Stimulated activated CD4-positive, alpha-beta T cell treated with anti-CD3 and anti-CD28 coated beads, Interleukin-4, amount 100 ng/mL, for 48 hours (primary cell): ENCODE measurements at places on chromosomes 2 and 18.

GRCh38 chr2:224849264-224849663 lies 133.1 kb upstream of the CCDC195 start:
- no peak for DNase-seq

GRCh38 chr2:151020411-151020810 lies 241.3 kb downstream of the RBM43 start:
- no peak for DNase-seq

DNA sequence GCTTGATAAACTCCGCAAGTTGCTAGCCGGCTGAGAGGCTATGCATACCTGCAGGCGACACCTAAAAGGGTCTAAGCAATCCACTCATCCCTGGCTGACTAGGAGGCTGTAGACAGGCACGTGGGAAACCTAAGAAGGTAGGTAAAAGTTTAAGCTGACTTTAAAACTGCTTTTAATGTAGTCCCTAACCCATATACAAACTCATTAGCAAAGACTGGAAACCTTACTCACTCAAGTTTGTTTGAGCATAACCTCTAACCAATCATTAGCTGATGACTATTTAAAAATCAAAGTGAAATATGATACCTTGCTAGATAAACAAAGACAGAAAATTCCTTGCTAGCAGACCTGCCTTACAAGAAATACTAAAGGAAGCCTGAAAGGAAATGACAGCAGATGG lies 106.4 kb downstream of the EXOC6B start:
- DNase-seq, result no peak

DNA sequence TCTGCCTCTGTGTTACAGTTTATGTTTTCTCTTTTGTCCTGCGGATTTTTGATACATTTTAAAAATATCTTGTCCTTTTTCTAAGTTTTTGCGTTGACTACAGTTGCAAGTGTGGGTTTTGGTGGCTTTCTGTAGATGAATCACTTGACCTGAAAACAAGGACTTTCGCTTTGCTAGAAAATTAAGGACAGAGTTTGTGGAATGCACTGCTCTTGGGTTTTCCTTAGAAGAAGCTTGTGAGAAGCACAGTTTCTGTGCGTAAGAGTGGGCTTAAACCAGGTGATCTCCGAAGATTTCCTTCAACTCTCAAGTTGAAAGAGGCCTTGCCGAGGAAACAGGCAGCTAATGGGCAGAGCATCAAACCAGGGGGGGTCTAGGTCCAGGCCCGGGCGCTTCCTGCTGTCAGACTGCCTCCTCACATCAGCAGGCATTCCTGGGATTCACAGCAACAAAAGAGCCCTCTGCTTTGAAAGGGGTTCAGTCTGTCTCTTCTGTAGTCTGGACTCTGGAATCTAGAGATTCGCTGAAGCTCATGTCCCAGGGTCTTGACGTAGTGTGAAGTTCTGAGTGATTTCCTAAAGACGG lies 17.3 kb downstream of the NCK2 start:
- no peak for DNase-seq

GRCh38 chr2:96324721-96325040 lies 436 bp upstream of the ITPRIPL1 start:
- no peak for DNase-seq

DNA sequence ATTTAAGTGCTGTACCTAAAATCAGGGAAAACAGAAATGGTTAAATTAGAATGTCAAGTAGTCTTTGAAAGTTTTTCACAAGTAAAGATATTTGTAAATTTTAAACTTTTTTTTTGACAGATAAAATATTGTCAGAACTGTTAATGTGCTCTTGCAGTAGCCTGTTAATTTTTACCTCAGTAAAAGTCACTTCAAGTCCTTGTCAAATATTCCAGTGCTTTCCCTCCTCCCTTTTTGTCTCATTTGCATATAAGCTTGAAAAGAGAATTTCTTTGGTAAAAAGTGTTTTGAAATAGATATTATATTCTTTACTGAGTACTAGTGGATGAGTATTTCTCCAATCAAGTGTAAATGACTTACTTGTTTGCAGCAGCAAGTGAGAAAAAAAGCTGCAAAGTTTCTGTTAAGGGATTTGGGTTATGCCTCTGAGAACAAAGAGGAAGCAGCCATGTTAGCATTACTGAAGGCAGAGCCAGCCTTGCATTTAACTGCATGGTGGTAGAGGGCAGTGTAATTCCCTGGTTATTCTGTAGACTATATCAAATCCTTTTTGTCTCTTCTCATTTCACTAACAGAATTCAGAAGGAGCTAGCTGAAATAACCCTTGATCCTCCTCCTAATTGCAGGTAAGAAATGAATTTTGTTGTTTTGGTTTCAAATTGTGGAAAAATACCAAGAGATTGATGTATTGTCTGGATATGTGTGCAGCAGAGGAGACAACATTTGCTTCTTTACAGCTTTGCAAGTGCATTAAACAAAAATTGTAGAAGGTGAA lies 3.2 kb downstream of the UBE2E3 start:
- no peak for DNase-seq

GRCh38 chr2:73176881-73177644 lies 25.3 kb upstream of the NOTO start:
- peak; percentile 87 for DNase-seq

GRCh38 chr2:102057502-102058292 lies 65.9 kb downstream of the IL1R2 start:
- peak; percentile 28 for DNase-seq

GRCh38 chr2:124250433-124250832 lies 225.3 kb downstream of the CNTNAP5 start:
- DNase-seq, result no peak

GRCh38 chr18:21177822-21178221 lies 64.2 kb upstream of the GREB1L start:
- no peak for DNase-seq

GRCh38 chr18:12288403-12288755 lies 19.7 kb upstream of the TUBB6 start:
- DNase-seq, result no peak

GRCh38 chr2:79103214-79103613 lies 15.4 kb upstream of the REG1B start:
- no peak for DNase-seq

DNA sequence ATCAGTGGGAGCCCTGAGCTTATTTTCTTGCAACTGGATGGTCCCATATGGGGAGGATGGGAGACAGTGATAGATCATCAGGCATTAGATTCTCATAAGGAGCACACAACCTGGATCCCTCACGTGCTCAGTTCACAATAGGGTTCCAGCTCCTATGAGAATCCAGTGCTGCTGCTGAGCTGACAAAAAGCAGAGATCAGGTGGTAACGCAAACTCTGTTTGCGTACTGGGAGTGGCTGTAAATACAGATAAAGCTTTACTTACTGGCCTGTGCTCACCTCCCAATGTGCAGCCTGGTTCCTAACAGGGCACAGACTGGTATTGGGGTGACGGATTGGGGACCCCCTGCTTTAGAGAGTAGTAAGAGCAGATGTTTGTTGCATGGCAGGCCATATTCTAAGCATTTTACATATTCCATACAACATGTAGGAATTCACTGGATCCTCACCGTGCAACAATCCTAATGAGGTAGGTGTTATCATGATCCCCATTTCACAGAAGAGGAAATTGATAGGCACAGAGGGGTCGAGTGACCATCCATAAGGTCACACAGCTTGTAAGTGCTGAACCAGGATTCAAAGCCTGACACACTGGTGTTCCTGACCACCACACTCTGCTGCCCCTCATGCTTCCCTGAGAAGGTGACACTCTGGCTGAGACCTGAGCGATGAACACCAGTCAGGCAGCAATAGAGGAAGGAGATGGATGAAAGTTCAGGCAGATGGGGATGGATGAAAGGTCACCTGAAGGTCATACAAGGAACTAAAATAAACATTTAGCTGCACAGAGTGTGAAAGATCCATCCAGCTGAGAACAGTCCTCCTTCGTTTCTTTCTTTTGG lies 15.7 kb upstream of the MAT2A start:
- DNase-seq, result no peak

GRCh38 chr18:34947711-34948125 lies 93.5 kb upstream of the MAPRE2 start:
- DNase-seq, result no peak

DNA sequence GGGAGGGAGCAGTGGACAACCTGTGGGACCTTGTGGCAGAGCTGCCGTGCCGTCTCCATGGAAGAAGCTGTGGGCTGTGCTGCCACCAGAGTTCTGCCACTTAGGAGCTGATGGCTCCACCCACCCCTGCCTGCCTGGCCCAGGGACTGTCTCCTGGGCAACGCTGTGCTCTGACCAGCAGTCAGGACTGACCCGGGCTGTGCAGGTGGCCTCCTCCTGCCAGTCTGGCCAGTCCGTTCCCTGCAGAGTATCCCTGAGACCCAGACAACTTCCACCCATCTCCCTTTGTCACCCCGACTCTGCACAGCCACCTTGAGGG lies 12.8 kb downstream of the ASIC4 start:
- DNase-seq, result no peak

DNA sequence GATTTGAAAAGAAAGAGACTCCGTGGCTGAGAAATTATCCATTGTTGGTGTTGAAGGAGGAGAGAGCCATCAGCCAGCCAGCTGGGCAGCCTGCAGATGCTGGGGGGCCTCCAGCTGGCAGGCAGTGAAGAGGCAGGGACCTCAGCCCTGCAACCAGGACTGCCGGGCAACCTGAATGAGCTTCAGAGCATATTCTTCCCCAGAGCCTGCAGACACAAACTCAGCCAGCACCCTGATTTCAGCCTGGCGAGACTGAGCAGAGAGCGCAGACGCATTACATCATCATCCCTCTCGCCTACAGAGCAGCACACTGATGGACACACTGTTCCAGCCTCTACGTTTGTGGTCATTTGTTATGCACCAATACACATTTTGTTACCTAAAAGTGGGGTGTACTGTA lies 150.7 kb upstream of the RAB6C start:
- DNase-seq, result no peak

DNA sequence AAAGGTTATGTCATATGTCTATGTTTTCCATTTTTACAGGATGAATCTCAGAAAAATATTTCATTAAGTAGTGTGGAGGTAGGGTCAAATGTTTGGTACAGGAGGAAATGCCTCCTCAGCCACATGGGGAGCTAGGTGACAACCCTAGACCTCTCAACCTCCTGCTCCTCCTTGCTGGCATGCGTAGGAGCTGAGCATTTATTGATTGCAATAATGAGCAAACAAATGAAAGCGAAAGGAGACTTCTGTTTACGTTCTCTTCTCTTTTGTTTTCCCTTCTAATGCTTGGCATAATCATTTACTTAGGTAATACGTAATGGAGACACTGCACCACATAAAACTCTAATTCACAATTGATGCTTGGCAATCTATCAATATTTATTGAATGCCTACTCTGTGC lies 95.1 kb upstream of the CCBE1 start:
- DNase-seq, result no peak

GRCh38 chr2:98944775-98945174 lies 8.8 kb upstream of the CRACDL start:
- DNase-seq, result no peak

DNA sequence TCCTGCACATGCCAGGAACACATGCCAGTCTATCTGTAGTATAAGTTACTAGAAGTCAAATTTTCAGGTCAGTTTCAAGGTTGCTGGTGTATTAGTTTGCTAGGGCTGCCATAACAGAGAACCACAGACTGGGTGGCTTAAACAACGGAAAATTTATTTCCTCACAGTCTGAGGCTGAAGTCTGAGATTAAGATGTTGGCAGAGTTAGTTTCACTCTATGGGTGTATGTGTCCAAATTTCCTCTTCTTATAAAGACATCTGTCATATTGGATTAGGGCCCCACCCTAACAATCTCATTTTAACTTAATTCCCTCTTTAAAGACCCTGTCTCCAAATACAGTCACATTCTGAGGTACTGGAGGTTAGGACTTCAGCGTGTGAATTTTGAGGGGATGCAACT lies 26.5 kb downstream of the B3GNT7 start:
- DNase-seq, result no peak

DNA sequence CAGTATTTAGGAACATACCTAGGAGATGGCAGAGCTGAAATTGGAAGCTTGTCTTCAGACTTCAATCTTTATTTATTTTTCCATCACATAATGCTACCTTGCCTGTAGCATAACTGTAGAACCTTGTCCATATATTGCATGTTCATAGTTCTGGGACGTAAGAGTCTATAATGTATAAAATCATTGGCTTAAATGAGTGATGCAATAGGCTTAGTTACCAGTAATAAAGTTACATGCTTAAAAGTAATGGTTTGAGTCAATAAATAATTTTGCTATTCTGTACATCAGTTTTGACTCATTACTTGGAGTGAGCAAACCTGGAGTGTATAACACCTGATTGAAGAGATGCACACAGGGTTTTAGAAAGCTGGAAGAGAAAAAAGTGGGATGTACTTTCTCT lies 229.3 kb downstream of the CDCA7 start:
- no peak for DNase-seq

- no peak for DNase-seq
These were observed 178.5 kb downstream of the PDE1A start for GRCh38 chr2:182248362-182248761.

DNA sequence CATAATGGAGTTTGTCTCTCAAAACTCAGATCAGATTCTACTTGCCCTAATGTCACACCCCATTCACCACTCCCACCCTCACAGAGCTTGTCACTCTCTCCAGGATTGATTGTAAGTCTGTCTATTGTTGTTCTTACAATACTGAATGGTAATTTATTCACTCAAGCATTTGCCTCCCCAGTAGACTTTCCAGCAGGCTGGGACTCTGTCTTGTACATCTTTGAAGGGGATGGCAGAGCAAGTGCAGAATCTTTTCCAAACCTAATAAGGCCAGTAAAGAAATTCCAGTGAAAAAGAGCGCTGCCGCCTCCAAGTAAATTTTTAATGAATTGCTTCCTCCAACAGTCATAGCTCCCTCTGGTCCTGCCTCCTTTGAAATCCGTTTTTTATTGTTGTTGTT lies 56.9 kb downstream of the RBM43 start:
- no peak for DNase-seq
